ENCODE measurements at places on chromosomes 13 and 19.

DNA sequence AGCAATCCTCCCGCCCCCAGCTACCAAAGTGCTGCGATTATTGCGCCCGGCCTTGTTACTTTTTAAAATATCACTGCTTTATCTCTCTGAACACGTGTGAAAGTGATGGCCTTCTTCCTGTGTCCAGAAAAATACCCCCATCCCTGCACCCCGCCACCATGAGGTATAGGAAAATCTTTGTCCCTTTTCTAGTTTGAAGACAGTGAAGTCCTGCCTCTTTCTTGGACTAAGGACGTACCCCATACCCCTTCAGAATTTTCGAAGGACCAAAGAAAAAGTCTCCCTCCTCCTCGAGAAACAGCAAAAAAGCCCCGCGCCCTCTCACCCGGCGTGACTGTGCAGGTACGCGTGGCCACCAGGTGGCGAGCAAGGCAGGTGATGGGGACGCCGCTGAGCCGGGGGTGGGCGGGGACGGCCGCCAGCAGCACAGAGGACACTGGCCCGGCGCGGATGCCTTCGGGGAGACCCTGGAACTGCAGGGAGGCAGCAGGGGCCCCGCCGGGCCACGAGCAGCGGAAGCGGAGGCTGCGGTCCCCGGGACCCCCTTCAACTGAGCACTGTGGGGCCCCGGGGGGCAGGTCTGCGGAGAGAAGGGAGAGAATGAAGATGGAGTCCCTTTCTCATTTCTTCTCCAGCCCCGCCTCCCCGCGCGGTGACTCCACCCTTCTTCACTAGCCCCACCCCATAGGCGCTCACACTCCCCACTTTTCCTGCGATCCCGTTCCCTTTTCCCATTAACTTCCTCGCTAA is 3.2 kb downstream of the VSIG10L start:
- DNase-seq: peak; percentile 89

- DNase-seq: peak; percentile 84
Observed at GRCh38 chr19:17859533-17860330, at the start of gene RPL18A. Gene RPL18A, plus strand, starts transcription at chr19:17859910. Its CDS starts 47 bp downstream, at chr19:17859957.

DNA sequence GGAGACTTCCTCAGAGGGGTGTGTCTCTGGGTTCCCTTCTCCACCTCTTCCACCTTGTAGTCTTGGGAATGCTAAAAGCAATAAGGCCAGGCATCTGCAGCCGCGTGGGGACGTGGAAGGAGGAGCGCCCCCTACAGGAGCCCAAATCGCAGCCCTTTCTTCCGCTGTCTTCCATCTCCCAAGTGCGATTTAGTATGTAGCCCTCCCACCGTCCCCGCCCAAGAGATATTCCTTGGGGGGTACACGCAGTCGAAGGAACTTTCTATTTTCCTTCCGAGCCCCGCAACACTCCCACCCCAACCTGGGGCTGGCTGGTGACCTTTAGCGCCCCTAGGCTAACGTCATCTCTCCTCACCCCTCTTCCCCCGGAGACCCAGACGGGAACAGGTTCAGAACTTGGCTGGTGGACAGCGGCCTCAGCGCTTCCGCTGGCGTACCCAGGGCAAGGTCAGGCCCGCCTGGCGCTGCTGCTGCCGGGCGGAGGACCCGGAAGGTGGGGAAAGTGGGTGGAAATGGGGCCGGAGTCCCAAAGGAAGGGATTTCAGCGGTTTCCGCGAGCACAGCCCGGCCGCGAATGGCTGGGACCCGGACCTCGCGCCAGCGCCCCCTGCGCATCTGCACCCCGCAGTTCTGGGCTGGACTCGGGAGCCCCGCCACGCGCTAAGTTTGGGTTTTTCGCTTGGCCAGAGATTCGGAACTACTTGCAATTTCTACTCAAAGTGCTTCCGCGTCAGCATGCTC is 2.1 kb upstream of the PCDH8 start:
- peak; percentile 95 for DNase-seq

DNA sequence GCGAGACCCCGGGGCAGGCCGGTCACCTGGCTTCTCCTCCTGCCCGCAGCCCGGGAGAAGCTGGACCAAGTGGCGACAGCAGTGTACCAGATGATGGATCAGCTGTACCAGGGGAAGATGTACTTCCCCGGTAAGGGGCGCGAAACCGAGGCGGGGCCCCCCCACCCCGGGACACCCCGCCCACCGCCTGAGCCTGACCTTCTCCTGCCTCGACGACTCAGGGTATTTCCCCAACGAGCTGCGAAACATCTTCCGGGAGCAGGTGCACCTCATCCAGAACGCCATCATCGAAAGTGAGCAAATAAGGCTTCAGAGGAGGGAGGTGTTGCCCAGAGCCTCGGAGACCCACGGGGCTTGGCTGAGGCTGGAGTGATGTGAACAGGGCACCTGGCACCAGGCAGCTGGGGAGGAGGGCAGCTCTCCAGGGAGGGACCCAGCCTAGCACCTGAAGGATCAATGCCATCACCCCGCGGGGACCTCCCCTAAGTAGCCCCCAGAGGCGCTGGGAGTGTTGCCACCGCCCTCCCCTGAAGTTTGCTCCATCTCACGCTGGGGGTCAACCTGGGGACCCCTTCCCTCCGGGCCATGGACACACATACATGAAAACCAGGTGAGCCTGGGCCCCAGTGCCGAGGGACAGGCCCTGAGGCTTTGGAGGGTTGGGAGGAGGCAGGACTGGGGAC is 629 bp downstream of the IZUMO4 start:
- DNase-seq: no peak

- DNase-seq: no peak
Observed at GRCh38 chr19:4730740-4731171, 7.1 kb upstream of the DPP9 start.

- DNase-seq: no peak
Observed at GRCh38 chr13:99981735-99982035, at the start of gene ZIC2. Gene ZIC2, plus strand, starts transcription at chr13:99981784. Its CDS starts 281 bp downstream, at chr13:99982065.

- DNase-seq: no peak
Observed at GRCh38 chr19:12723641-12724426, at the start of gene TNPO2. Gene TNPO2, minus strand, starts transcription at chr19:12723932. Its CDS starts 2,955 bp downstream, at chr19:12720977.

- DNase-seq: no peak
Observed at GRCh38 chr13:66675620-66676019, 554.5 kb downstream of the PCDH9 start.

- no peak for DNase-seq
Observed at GRCh38 chr13:35791184-35791851, 314.8 kb upstream of the MAB21L1 start.

GRCh38 chr13:40197049-40197448 is 469.4 kb downstream of the FOXO1 start:
- DNase-seq: no peak

DNA sequence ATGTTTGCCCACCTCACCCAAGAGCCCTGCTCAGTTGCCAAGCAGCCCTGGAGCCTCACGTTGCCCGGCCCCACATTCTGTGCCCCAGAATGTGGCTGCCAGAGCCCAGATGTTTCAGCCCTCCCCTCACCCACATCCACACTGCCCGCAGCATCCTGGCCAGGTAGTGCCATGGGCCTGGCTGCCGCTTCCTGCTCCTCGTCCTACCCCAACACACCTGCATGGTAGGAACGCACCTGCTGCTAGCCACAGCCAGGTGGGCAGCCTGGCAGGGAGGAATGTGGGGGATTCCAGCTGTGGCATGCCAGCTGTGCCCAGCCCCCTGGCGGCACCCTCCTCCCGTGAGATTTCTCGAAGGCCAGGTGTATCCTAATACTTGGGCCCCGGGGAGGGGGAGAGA is 7.5 kb upstream of the NFIX start:
- no peak for DNase-seq

- no peak for DNase-seq
Observed at GRCh38 chr13:111267205-111267604, 53.2 kb upstream of the TEX29 start.
